GM12892 (cell line): ENCODE measurements at places on chromosomes 12 and 14.
A peak's percentile ranks its signal among the peaks of the same experiment; 100 is the strongest.

DNA sequence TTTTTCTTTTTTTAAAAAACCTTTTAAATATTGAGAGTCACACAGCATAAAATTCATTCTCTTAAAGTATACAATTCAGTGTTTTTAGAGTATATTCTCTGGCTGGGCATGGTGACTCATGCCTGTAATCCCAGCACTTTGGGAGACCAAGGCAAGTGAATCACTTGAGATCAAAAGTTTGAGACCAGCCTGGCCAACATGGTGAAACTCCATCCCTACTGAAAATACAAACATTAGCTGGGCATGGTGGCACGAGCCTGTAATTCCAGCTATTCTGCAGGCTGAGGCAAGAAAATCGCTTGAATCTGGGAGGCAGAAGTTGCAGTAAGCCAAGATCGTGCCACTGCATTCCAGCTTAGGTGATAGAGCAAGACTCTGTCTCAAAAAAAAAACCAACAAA, 68.4 kb upstream of the BCAT1 start:
- DNase-seq: no peak

- no peak for DNase-seq
Measured at GRCh38 chr12:132151145-132151765, 7.0 kb downstream of the NOC4L start.

DNA sequence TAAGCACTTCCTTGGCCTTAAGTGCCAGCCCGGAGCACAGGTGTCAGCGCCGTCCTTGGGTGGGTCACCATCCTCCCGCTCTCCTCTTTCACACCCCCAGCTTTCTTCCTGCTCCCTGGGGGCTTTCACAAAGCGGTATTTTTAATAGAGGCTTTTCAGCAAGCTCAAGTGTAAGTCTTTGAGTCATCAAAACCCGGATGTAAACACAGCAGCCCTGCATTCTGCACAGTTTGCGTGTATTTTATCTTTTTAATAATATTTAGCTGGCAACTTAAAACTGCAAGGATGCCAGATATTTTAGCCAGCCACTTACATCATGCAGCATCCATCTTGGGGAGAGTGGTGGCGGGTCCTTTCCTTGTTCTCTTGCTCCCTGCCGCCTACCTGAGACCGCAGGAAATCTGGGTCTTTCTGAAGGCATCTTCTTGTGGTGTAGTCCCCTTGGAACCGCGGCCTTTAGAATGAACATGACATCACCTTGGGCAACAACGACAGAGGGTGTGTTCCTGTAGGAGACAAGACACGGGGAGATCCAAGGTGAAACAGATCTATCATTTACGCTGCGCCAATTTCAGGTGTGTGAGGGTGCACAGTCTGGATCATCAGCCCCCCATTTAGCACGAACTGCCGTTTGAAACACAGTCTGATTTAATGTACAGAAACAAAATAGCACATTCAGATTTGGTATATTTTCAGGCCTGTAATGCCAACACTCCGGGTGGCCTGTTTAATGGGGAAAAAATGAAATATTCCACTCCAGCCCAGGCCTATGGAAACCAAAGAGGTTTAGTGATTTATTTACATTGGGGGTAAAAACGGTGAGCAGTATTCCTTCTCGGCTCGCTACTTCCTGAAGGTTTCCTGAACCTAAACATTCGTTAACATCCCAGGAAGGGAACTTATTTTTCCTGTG, 12.5 kb upstream of the IRF2BPL start:
- DNase-seq: no peak

GRCh38 chr12:76464631-76465166, 94.9 kb downstream of the OSBPL8 start:
- DNase-seq: no peak

DNA sequence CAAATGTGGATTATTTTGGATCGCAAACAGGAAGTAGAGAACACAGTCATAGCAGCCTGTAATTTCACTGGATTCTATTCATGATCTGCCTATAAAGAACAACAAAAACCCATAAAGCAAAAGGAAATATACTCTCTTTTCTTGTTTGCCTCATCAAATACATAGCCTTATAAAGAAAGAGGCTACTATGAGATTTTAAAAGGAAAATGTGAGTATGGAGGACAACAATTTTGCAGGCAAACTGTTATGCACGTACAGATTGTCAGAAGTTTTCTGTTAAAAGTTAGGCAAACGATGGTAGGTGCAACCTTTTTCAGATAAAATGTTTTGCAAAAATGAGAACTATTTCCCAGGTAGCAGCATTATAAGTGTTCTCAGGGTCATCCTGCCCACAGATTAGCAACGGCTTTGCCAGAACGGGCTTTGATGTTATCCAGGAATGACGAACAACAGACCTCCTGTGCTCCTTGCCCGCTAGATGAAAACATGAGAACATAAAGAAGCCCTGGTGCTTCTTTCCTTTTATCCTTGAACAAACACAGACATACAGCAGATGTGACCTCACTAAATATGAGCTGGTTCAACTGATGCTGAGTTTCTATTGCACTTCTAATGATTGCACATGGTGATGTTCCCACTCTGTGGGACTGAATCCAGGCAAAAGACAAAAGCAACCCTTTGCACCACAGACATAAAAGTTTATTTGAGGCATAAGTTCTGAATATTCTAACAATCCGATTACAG, 88.1 kb downstream of the ITPR2 start:
- no peak for DNase-seq

GRCh38 chr12:114625294-114625851, 58.6 kb downstream of the TBX3 start:
- DNase-seq: peak; percentile 21

GRCh38 chr12:51886021-51886710, 1.7 kb upstream of the ANKRD33 start:
- no peak for DNase-seq

DNA sequence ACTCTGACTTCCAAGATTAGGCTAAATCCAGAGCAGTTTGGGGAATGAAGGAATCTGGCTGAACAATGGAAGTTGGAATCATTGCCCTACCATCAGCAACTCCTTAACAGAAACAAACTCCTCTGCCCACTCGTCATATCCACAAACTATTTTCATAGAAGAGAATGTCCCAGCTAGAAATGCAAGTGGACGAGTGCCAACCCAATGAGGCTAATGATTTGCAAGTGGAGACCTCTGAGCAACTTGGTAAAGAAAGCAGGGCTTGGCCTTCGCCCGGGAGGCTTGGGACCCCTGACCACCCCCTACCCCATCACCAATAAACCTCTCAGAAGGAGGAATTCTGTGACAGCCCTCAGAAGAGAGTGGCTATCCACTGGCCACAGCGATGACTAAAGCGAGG, 40.0 kb upstream of the DDX11 start:
- no peak for DNase-seq
